Left colon (tissue), 2 donors: ENCODE measurements at places on chromosomes 3 and 15. TPM values are rescaled to one million over a fixed set of nuclear protein-coding genes. Genes with fewer than 3 reads are reported as not detected.

- no peak for DNase-seq
These were observed 128.0 kb upstream of the CBLB start for GRCh38 chr3:105996781-105997180.

GRCh38 chr15:43214169-43214568 lies 6.6 kb downstream of the EPB42 start:
- no peak for DNase-seq

- no peak for DNase-seq
These were observed 1.6 kb upstream of the P2RY13 start for GRCh38 chr3:151330899-151331298.

GRCh38 chr15:62517541-62517940 lies 352.5 kb upstream of the C2CD4B start:
- no peak for DNase-seq

DNA sequence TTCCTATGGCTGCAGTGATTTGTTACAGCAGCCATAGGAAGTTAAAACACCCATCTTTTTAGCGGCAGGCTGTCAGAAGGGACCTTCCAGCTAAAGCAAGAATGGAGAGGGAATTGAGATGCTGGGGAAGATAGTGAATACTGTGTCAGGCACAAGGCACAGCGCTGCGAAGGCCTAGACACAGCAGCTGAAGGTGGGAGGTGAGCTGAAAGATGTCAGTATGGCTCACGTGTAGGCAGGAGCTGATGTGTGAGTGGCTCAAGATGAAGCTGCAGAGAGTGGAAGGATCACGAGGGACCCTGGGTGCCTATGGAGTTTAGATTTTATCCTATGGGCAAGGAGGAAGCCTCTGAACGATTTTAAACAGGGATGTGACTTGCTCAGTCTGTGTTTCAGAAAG lies 44.3 kb downstream of the NMNAT3 start:
- DNase-seq, result no peak

- DNase-seq, result no peak
These were observed 629.5 kb upstream of the TGFBR2 start for GRCh38 chr3:29976871-29977270.

LINGO1 gene
- total RNA-seq, result 2.2 TPM
